ENCODE measurements at places on chromosomes 4 and X. TPM values are rescaled to one million over a fixed set of nuclear protein-coding genes. Genes with fewer than 3 reads are reported as not detected.

Gene MAGEA12
- total RNA-seq = not detected

Gene P2RY4
- total RNA-seq = 0.17 TPM

Gene GPM6B
- total RNA-seq = not detected

Gene NPY2R
- total RNA-seq = not detected

Gene TLR2
- total RNA-seq = 1.3 TPM

Gene RHOH
- 98.6 TPM for total RNA-seq

Gene MSANTD1
- 0.45 TPM for total RNA-seq

Gene ACE2
- not detected for total RNA-seq

Gene RIBC1
- total RNA-seq = 0.57 TPM

Gene RAB40AL
- total RNA-seq = not detected

Gene AMBN
- not detected for total RNA-seq

Gene RELL1
- total RNA-seq = 15.0 TPM

Gene ADAD1
- total RNA-seq = not detected

Gene DHX15
- 172 TPM for total RNA-seq

Gene WDR17
- total RNA-seq = 1.1 TPM
